ENCODE measurements at places on chromosomes 2 and 18.

- DNase-seq, result no peak
These were observed 45.1 kb downstream of the CCDC93 start for GRCh38 chr2:117968722-117969121.

DNA sequence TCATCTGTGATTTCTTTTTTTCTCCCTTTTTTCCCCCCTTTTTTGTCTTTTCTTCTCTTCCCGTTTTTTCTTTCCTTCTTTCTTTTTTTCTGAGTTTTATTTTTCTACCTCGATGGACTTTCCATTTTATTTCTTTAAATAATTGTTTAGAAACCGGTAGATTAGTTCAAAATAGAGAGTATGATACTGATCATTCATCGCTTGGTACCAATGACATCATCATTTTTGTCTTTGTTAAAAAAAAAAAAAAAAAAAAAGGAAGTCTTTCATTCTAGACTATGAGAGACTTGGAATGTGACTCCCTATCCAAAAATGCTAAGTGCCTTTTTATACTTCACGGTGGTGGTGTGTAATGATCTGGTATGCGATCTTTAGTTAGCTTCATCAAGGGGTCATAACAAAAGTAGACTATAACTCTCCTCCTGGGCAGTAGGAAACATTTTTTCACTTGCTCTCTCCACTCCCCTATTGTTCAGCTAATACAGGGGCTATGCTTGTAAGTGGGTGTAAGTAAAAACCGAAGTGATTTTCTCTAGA lies 1517.5 kb upstream of the ZEB2 start:
- no peak for DNase-seq

- DNase-seq, result no peak
These were observed 94.5 kb upstream of the CCDC150 start for GRCh38 chr2:196544906-196545433.

DNA sequence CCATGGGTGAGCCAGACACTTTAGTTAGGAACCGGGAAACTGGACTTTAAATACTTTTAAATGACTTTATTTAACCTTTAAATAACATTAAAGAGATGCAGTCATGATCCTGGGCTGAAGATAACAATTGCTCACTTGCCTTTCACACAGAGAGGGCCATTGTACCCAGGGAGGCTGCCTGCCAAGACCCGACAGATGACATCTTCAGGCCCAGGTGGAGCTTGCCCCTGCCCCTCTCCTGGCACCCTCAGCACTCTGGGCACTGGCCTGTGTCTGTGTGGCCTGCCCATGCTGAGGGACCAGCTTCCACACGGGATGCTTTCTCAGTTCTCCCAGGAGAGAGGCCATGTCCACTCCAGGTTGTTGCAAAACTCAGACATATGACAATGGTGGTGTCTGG lies 216.4 kb upstream of the MYT1L start:
- DNase-seq, result peak; percentile 79

DNA sequence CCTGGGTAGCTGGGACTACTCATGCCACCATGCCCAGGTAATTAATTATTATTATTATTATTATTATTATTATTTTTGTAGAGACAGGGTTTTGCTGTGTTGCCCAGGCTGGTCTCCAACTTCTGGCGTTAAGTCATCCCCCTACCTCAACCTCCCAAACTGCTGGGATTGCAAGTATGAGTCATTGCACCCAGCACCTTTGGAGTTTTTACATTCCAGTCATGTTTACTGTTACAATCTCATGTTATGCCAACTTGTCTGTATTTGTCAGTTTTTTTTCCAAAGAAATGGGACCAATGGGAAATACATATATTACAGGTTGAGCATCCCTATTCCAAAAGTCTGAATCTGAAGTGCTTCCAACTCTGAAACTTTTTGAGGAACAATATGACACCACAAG lies 903.8 kb downstream of the SLC4A3 start:
- DNase-seq, result no peak

GRCh38 chr2:135349941-135350340 lies 181.1 kb downstream of the ZRANB3 start:
- no peak for DNase-seq

GRCh38 chr18:72160510-72161445 lies 383.4 kb downstream of the CBLN2 start:
- no peak for DNase-seq

GRCh38 chr2:71067567-71068217 lies 756 bp upstream of the NAGK start:
- no peak for DNase-seq

DNA sequence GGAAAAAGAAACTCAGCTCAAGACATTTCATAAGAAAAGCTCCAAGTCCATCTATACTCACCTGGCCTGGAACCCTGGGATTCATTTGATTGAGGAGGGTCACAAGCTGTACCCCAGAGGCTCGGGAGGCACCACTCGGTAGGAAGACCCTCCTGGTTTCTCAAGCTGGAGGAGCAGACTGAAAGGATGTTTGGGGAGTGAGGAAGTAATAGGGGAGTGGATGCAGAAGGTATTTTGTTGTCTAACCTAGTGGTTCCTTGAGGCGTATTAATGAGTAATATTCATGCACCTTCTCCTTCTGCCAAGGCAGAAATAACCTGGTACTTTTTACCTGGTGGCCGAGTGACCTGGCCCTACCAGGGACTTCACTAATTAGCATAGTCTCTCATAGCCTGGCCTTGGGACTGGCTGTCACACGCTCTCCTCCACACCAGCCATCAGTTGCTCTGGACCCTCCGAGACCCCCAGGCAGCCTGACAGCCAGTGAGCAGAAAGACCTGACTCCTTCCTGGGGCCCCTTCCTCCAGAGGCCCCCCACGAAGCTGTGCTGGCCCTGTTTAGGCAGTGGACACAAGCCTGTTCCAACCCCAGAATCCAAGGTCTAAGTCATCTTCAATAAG lies 161.4 kb downstream of the BCL2 start:
- DNase-seq, result no peak

GRCh38 chr18:54647176-54647575 lies 56.1 kb downstream of the DYNAP start:
- no peak for DNase-seq

DNA sequence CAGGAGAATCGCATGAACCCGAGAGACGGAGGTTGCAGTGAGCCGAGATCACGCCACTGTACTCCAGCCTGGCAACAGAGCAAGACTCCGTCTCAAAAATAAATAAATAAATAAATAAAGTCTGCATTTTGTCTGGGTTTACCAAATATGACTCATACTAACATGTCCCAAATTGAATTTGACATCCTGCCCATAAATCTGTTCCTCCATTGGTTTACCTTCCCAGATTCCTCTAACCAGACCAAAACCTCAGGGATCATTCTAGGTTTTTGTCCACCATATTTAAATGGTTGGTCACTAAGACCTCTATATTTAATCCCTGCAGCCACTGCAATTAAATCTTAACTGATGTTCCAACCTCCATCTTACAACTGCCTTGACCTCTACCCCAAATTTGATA lies 150.9 kb downstream of the ATAD2B start:
- DNase-seq, result no peak

DNA sequence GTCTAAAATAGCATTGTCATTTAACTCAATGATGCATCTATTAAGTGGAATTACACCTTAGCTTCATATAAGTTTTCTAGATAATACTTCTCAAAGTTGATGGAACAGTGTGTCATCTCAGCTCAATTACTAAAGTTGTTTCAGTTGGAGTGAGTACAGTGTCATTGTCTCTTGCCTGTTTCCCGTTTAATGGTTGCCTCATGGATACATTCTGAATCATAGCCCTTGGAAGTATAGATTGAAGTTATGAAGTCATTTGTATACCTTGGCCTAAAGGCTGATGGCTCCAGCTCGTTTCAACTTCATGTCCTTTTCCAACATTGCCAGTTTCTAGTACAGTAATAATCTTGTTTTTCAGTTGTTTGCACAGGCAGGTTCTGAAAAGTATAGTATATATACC lies 130.5 kb upstream of the NOSTRIN start:
- no peak for DNase-seq

GRCh38 chr2:40279001-40279400 lies 172.9 kb downstream of the SLC8A1 start:
- no peak for DNase-seq

Data from head of caudate nucleus (tissue), 42 donors.